ENCODE measurements at places on chromosomes 7 and 10.

GRCh38 chr7:128799451-128799850 lies 7.7 kb downstream of the CCDC136 start:
- no peak for DNase-seq

DNA sequence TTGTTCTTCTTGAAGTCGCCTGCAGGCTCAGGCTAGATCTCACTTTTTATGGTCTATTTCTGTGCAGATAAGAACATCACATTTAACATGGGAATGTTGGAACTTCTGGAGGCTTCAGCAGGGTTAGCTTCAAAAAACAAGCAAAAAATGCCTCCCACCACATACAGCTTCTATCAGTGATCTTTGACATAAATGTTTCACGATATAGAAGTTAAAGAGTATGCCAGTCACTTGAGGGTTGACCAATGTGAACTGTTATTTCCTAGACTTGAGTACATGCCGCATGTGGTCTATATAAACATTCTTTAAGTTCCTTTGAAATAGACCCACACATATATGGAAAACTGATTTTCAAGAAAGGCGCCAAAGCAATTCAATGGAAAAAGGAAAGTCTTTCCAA lies 219.2 kb upstream of the KLF14 start:
- no peak for DNase-seq

DNA sequence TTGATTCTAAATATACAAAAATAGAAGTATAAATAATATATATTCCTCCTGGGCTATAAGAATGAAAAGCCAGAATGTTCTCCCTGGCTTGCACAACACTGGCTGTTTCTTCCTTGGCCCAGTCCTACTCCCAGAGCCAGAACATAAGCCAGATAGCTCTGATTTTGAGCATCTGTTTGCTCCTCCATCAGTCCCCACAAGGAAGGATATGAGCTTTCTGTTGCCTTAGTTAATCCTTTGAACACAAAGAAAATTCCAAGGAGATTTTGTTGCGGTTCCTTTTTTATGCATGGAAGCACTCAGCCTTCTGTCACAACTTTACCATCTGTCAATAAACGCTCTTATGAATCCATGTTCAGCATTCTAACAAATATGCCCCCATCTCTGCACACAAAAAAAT lies 361.8 kb downstream of the IPMK start:
- no peak for DNase-seq

GRCh38 chr7:4638781-4639575 lies 43.1 kb upstream of the FOXK1 start:
- no peak for DNase-seq

DNA sequence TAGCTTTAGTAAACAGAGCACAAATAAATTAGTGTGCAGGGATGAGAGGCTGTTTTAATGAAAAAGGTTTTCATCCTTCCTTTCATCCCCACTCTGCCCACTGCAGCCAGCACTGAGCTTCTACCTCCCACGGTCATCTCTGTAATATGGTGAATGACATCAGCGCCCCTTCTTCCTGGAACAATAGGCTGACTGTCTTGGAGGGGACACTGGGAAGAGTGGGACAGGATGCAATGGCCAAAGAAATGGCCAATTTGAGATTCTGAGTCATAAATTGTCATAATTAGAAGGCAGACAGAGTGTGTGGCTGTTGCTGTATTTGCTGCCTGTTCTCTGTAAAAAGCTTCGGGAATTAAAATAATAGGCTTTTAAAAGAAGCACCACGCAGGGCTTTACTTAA lies 126.7 kb upstream of the CALN1 start:
- DNase-seq: no peak

- DNase-seq: no peak
Measured at GRCh38 chr10:490891-491571, 198.4 kb downstream of the DIP2C start.

DNA sequence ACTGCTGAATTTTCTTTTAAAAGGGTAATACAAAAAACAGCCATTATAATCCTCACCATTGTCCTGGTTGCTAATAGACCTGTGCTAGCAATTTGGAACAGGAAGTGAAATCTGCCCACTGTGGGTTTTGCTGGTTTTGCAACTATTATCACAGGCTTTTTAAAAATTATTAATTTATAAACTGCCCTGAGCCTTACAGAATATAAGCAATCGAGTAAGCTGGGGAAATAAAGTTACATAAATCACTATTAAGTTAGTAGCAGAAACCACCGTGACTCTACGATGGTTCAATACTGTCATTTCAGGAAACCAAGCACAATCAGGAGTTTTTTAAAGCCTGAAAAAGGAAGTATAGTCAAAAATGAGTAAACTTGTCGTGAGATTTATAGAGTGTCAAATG lies 62.3 kb downstream of the TMEM26 start:
- no peak for DNase-seq

DNA sequence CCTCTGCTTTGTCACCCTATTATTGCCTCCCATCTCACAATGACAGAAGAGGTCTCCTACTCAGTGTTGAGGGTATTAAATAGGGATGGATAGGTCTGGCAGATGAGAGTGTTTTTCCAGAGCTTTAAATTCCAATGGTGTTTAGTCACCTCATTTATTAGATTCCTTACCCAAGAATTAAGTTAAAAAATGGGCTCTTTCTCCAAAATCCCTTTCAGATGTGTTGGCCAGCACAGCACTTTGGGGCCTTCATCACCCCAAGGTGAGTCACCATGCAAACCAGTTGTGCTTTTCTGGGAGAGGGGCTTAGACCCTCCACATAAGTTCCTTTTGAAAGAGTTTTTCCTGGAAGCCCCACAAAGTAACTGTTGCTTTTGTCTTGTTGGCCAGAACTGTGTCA lies 78.4 kb downstream of the CYP26A1 start:
- no peak for DNase-seq

GRCh38 chr7:122597277-122597676 lies 101.6 kb downstream of the RNF133 start:
- DNase-seq: no peak

DNA sequence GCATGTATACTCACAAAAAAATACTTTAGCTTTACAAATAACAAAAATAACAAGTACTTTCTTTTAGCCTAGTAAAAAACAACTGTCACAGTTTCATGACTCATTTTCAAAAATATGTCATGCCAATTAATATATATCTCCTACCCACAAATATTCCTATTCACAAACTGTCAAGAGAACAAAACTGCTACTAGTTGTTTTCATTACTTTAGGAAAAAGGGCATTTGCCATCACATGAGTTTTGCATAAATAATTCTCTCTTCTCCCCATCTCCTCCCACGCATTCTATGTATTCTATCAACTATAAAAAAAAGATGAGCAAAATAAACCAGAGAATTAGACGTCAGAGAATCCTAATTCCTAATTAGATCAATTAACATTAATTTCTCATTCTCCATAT lies 87.6 kb downstream of the PIP4K2A start:
- DNase-seq: no peak

DNA sequence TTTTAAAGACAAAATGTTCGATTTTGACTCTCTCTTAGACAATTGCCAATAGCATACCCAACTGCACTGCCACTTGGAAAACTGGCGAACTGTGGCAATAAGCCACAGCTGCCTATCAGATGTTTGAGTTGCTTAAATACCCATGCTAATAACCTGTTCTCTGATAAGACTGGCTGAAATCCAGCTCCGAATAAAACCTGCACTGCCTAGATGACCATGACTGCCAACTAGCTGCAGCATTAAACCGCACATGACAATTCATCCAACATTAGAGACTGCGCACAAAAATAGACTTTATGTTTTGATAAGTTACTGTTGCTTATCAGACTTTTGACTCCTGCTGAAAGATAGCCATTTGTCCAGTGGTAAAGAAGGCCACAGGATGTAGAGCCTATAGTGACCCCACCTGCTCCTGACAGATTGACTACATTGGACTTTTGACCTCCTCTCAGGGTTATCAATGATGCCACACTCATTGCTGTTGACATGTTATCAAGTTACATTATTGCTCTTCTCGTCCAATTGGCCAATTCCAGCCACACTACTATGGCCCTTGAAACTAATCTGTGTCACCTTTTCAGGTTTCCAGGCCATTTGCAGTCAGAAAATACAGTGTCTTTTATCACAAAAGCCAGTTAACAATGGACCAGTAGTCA lies 299.0 kb downstream of the HGF start:
- DNase-seq: no peak

GRCh38 chr7:102193806-102194205 lies 92.9 kb upstream of the SH2B2 start:
- DNase-seq: no peak

DNA sequence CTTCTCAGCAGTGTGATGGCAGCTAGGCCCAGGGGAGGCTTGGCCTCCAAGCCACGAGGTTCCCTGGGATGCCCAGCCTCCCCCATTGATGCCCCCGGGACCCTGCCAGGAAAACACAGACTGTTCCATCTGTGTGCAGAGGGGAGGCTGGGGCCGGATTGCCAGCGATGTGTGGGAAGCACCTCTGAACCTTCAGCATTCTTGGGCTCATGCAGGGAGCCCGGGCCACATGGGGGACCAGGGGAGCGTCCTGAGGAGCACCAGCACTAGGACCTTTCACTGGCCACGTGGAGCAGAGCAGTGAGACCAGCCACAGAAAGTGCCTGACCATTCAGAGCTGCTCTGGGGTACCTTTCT lies 2.6 kb downstream of the IMPDH1 start:
- DNase-seq: no peak

- DNase-seq: no peak
Measured at GRCh38 chr7:26073041-26073440, 79.0 kb upstream of the NFE2L3 start.

DNA sequence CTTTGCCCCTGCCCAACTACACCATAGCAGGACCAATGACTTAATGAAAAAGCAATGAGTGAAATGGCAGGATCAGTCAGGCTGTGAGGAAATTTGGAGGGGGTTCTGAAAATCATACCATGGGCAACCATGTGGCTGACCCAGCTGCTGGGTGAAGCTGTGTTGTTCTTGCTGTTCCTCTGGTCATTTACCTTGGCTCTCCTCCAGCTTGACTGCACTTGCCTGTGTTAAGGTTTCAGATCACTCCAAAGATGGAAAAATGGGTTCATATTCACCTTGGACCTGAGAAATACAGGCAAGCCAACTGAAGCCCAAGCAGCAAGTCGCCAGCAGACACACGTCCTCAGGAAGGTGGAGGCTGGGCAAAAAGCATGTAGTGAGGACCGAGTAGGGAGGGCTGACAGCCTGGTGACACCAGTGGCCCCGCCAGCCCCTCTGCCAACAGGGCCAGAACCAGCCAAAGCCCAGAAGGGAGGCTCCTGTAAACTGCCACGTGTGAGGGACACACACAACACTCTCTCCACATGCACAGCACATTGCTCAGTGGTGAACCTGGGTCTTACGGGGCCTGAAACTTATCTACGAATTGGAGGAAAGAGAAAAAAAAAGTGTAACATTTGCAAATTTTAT lies 40.1 kb downstream of the PARP12 start:
- DNase-seq: no peak

DNA sequence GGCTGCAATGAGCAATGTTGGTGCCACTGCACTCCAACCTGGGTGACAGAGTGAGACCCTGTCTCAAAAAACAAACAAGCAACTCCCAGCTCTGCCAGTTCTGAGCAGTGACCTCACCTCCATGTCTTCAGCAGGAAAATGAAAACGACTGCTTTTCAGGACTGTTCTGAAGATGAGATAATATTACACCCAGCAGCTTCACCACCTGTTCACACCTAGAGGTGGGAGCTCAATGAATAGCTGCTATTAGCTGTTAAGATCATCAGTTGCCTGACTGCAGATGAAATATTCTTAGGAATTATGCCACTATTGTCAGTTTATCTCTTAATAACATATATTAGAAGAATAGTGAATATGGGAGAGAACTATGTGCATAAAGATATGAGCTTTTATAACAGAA lies 48.4 kb upstream of the CYTH3 start:
- no peak for DNase-seq

- no peak for DNase-seq
Measured at GRCh38 chr7:85828614-85829013, 641.8 kb upstream of the SEMA3D start.

DNA sequence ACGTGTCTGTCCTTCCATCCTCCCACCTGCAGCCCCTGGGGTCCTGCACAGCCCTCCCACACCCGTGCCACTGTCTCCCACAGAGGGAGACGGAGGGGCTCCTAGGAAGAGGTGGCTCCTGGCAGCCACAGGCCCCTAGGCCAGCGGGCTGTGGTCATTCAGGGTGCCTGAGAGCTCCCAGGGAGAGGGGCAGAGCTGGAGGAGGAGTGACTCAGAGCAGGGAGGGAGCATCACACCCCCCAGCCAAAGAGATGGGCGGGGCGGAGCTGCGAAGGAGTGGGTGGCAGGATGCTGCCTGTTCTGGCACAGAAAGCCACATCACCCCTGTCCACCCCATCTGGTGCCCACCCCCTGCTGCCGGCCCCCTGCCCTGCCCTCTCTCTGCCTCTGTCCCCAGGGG lies 50.5 kb downstream of the STK32C start:
- DNase-seq: no peak

DNA sequence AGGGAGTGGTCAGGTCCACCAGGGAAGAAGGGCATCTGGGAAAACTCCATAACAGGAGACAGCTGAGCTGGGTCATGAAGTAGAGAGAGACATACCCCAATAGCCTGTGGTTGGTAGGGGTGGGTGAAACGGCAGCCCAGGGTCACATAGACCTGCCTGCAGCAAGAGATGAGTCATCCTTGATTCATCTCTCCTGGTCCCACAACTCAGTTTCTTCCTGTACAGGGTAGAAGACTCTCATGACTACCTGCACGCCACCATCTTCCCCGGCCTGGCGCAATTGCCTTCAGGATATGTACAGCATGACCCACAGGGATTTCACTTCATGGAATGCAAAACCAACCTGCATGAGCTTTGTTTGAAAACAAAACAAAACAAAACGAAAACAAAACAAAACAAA lies 45.1 kb upstream of the ADAM12 start:
- no peak for DNase-seq
